ENCODE measurements at places on chromosomes 11 and 22.

GRCh38 chr11:117097014-117097388 lies 1.2 kb downstream of the SIK3 start:
- peaks cover 12% of the 10 kb centered on the region for H3K4me1 ChIP-seq
- DNase-seq = no peak
- no peaks in the 10 kb centered on the region for H3K27me3 ChIP-seq
- H3K4me3 ChIP-seq = peak overlapping the region; percentile 100

DNA sequence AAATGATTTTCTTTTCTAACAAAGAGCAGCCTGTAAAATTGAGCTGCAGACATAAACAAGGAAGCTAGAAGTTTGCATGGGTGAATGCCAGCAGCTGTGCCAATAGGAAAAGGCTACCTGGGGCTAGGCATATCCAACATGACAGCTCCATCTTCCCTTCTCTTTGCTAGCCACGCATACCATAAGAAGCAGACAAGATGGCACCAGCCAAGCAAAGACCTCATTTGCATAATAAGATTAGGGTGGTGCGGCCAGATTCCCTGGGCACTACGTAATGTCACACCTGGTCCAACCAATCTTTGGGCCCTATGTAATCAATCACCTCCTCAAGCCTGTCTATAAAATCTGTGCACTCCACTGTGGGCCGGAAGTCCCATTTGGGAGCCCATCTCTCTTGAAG lies 108.3 kb downstream of the SWAP70 start:
- H3K27ac ChIP-seq = no peak overlapping the region
- H3K27me3 ChIP-seq = no peaks in the 10 kb centered on the region
- H3K36me3 ChIP-seq = no peaks in the 10 kb centered on the region
- peaks cover 11% of the 10 kb centered on the region for H3K4me1 ChIP-seq

DNA sequence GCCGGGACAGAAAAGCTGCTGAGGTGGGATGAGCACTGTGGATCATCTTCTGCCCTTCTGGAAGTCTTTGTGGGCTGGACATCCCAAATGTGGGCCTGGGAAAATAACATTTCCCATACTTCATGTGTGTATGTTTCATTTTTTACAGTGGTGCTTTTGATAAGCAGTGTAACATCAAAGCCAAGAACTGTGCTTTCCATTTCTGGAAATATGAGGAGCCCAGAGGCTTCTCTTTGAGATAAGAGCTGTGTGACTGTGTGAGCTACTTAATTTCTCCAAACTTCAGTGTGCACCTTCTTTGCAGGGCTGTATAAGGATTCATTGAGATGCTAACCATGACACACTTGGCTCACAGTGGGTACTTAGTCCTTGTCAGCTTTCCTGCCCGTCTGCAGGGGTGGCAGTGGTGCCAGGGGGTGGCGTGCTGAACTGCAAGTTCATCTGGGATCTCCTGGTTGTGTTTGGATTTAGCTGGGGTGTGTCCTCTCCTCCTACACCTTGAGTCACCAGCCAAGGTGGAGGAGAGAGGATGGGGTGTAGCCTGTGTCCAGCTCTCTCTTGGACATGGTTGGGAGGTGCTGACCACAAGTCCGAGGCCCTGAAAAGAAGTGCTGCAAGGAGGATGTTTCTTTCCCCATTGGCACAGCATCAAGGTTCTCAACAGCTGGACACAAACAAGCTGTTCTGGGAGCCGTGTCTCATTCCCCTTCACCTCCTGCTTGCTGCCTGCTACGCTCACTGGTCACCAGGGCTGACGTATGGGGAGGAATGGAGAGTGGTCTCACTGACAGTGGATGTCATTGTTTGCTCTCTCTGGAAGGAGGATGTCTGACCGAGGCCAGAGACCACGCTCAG lies 139.4 kb downstream of the TEAD1 start:
- peak overlapping the region; percentile 64 for H3K27ac ChIP-seq
- H3K4me3 ChIP-seq = no peak overlapping the region
- H3K4me1 ChIP-seq = peaks cover 54% of the 10 kb centered on the region
- H3K36me3 ChIP-seq = peaks cover 6% of the 10 kb centered on the region
- H3K27me3 ChIP-seq = no peaks in the 10 kb centered on the region

DNA sequence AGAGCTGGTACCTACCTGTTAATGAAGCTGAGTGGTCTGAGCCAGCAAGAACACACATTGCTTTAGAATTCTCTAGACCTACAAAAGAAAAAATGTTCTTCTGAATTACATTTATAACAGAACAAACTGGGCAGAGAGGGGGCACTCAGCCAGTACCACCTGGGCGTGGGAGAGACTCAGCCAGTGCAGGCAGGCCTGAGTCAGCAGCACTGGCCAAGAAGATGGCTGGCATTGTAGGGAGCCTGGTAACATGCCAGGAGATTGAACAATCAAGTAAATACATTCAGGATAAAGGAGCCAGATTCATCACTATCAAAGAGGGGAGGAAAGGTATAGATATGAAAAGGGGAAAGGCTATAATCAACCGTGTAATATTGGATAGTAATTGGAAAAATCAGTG lies 19.9 kb downstream of the SERGEF start:
- no peak overlapping the region for H3K27ac ChIP-seq
- no peak for DNase-seq
- peaks cover 29% of the 10 kb centered on the region for H3K36me3 ChIP-seq
- no peak overlapping the region for H3K4me3 ChIP-seq
- H3K27me3 ChIP-seq = no peaks in the 10 kb centered on the region

DNA sequence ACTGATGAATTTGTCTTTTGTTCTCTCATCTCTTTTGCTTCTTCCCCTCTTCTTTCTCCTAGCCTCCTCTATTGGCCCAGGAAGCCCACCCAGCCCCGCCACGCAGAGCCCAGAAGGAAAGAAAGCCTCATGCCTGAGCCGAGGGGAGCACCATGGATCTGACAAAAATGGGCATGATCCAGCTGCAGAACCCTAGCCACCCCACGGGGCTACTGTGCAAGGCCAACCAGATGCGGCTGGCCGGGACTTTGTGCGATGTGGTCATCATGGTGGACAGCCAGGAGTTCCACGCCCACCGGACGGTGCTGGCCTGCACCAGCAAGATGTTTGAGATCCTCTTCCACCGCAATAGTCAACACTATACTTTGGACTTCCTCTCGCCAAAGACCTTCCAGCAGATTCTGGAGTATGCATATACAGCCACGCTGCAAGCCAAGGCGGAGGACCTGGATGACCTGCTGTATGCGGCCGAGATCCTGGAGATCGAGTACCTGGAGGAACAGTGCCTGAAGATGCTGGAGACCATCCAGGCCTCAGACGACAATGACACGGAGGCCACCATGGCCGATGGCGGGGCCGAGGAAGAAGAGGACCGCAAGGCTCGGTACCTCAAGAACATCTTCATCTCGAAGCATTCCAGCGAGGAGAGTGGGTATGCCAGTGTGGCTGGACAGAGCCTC lies 3.8 kb downstream of the ZBTB16 start:
- peaks cover 3% of the 10 kb centered on the region for H3K4me1 ChIP-seq
- H3K36me3 ChIP-seq = peaks cover 63% of the 10 kb centered on the region
- H3K27me3 ChIP-seq = peaks cover 8% of the 10 kb centered on the region
- no peak for DNase-seq

DNA sequence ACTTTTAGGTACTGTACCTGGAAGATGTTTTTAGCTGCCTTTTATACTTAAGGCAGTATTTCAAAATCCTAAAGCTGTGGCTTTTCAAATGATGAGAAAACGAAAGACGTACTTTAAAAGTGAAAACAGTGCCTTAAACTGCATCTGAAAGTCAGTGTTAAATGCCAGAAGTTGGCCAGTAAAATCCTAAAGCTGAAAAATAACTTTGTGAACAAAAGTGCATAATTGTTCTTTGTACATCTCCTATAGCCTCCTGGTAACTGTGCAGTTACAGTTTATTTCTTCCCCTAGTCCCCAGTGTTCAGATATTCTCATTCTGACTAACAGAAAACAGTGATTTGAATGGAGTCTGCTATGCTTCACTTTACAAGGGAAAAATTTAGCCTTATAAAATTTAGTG lies 6.8 kb downstream of the EED start:
- H3K27me3 ChIP-seq = no peaks in the 10 kb centered on the region
- no peak overlapping the region for H3K4me3 ChIP-seq
- DNase-seq = no peak
- no peak overlapping the region for H3K27ac ChIP-seq
- H3K4me1 ChIP-seq = peaks cover 28% of the 10 kb centered on the region
- peaks cover 56% of the 10 kb centered on the region for H3K36me3 ChIP-seq

DNA sequence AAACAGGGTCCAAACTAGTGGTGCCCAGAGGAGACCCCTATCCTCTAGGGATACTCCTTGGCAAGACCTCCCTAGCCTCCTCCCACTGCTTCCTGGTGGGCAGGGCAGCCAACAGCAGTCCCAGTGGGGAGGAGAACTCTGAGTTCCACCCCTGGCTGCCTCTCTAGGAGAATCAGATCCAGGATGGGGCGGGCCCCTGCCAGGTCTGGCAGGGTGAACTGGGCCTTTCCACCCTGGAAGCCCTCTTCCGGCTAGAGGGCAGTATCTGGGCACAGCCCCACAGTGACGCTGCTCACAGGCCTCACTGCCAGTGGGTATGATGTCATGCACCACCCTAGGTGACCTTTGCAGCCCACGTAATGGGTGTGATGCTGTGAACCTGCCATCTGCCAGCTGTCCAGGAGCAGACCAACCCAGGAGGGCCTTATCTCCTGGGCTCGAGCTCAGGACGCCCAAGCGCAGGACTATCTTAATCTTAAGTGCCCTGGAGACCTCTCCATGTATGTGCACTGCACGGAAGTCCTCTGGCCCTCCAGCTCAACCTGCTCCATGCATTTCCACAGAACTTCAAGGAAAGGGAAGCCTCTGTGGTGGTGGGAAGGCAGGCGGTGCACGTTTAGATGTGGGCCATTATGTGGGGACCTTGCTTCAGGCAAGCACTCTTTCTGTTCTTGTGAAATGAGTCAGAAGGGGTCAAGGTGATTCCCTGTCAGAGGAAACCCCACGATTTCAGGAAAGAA lies 31.8 kb upstream of the FCHSD2 start:
- no peak for DNase-seq
- H3K27ac ChIP-seq = no peak overlapping the region
- H3K36me3 ChIP-seq = no peaks in the 10 kb centered on the region
- peaks cover 11% of the 10 kb centered on the region for H3K4me1 ChIP-seq

GRCh38 chr11:21612326-21612725 lies 580.6 kb upstream of the ANO5 start:
- no peaks in the 10 kb centered on the region for H3K4me1 ChIP-seq
- no peak for DNase-seq
- no peak overlapping the region for H3K4me3 ChIP-seq
- H3K27ac ChIP-seq = no peak overlapping the region

GRCh38 chr22:17943533-17944249 lies 80.7 kb downstream of the MICAL3 start:
- no peaks in the 10 kb centered on the region for H3K36me3 ChIP-seq
- H3K27ac ChIP-seq = no peak overlapping the region
- no peak for DNase-seq
- H3K4me1 ChIP-seq = peaks cover 19% of the 10 kb centered on the region

DNA sequence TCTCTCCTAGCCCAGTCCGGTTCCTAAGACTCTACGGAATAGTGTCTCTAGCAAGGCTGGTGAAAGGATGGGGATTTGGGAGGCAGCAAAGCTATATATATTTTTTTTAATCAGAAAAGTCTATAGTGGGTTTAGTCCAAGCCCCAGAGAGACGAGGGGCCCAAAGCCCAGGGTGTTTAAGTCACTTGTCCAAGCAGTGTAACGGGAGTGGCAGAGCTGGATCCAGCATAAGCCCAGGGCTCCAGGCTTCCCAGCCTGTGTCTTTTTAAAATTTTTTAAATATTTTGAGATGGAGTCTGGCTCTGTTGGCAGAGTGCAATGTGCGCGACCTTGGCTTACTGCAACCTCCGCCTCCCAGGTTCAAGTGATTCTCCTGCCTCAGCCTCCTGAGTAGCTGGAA lies 6.8 kb downstream of the GRIK4 start:
- no peaks in the 10 kb centered on the region for H3K27me3 ChIP-seq
- H3K27ac ChIP-seq = no peak overlapping the region
- no peaks in the 10 kb centered on the region for H3K4me1 ChIP-seq
- no peaks in the 10 kb centered on the region for H3K36me3 ChIP-seq
- no peak for DNase-seq

- H3K4me3 ChIP-seq = no peak overlapping the region
- no peaks in the 10 kb centered on the region for H3K36me3 ChIP-seq
- H3K4me1 ChIP-seq = peaks cover 7% of the 10 kb centered on the region
Measured at GRCh38 chr11:9678576-9678975, 14.7 kb downstream of the SWAP70 start.

DNA sequence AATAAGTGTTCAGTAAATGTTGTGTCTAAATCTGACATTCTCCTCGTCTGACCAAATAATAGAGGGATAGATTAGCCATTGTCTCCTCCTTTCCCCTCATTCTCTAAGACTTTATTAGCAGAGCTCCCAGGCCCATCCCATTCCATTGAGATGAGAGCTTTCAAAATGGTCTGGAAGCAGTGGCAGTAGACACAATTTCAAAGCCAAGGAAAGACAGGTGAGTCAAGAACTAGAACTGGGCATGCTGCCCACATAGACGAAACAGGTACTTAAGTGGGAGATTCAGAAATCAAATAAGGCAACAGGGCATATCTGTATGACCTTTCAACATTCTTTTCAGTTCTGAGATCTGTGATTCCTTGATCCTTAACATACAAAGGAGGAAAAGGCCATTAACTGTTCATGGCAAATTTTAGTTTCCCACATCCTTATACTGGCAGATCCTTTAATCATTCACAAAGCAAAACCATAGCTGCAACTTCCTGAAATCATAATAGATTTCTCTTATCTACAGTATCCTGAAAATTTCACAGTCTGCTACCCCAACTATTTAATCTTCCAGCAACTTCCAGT lies 96.6 kb upstream of the KCNA4 start:
- H3K36me3 ChIP-seq = no peaks in the 10 kb centered on the region
- no peak overlapping the region for H3K27ac ChIP-seq
- no peak overlapping the region for H3K4me3 ChIP-seq
- DNase-seq = no peak
- H3K4me1 ChIP-seq = no peaks in the 10 kb centered on the region

GRCh38 chr22:42877597-42878340 lies 20.7 kb upstream of the ARFGAP3 start:
- no peak overlapping the region for H3K4me3 ChIP-seq
- no peaks in the 10 kb centered on the region for H3K4me1 ChIP-seq
- DNase-seq = no peak
- H3K36me3 ChIP-seq = peaks cover 85% of the 10 kb centered on the region
- H3K27ac ChIP-seq = no peak overlapping the region

GRCh38 chr22:23608583-23608982 lies 23.5 kb downstream of the DRICH1 start:
- H3K36me3 ChIP-seq = no peaks in the 10 kb centered on the region
- H3K4me3 ChIP-seq = no peak overlapping the region
- no peak for DNase-seq
- H3K4me1 ChIP-seq = no peaks in the 10 kb centered on the region

Data from RWPE2 (cell line).